ENCODE measurements at places on chromosomes 6 and 20.

GRCh38 chr6:38997128-38997761, 51.3 kb upstream of the GLP1R start:
- no peak for DNase-seq

DNA sequence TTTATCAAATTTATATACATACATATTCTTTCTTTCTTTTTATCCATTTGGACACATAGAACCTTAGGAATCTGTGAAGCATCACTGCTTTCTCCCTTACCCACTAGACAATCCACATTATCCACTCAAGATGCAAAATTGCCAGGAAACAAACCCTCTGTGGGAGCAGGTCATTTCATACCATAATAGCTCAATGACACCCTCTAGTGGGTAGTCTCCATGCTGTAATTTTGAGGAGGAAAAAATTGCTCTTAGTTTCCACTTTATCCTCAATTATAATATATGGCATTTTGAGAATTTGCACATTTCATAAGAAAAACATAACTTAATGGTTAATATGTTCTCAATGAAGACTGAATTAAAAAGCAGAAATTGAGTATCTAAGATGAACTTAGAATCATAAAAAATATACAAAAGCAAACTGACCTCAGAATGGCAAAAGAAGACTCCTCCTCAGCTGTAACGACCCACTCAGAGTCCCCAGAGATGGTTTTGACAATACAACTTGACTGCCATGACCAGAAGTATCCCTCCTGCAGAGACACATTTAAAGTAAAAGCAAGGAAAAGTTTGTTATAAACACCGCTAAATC, 164.1 kb downstream of the FRK start:
- no peak for DNase-seq

DNA sequence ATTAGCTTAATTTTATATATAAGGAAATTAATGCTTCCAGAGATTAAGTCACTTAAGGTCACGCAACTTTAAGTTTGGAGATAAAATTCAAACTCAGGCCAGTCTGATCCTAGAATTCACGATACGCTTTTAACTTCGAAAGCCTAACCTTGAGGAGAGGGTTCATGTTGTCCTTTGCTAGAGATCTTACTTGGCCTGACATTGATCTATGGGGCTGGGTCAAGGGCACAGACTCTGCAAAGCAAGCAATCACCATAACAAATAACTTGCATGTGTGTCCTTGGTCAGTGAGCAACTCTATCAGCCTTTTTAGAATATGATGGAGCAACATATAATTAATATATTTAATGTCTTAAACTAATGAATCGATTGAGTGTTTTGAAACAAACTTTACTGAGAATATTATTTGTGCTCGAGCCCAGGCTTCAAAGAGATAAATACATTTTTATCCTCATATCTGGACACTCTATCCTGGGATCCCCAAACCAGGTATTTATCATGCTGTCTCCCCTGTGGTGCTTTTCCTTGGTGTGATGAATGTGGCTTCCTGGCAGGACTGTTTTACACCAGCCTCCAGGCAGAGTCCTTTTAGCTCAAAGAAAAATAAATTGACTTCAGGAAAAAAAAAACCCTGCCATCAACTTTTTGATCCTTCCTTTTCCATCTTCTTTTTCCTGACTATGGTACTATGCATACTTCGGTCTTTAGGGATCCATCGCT, 29.1 kb downstream of the RPS12 start:
- no peak for DNase-seq

DNA sequence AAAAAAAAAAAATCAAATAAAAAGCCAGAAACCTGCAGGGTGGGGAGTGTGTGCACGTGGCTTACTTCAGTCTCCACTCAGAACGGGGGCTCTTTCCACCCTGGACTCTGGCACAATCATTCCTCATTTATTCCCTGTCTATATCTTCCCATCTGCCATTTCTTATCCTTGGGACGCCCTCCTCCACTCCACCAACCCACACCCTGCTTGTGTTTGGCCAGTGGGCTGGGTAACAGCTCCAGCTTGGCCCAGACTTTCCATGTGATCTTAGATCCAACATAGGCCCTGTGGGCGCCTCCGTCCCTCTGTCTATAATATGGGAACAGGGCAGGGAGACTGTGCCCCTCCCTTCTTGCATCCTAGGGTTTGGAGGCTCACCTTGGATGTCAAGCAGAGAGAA, 68.1 kb downstream of the CD40 start:
- no peak for DNase-seq

DNA sequence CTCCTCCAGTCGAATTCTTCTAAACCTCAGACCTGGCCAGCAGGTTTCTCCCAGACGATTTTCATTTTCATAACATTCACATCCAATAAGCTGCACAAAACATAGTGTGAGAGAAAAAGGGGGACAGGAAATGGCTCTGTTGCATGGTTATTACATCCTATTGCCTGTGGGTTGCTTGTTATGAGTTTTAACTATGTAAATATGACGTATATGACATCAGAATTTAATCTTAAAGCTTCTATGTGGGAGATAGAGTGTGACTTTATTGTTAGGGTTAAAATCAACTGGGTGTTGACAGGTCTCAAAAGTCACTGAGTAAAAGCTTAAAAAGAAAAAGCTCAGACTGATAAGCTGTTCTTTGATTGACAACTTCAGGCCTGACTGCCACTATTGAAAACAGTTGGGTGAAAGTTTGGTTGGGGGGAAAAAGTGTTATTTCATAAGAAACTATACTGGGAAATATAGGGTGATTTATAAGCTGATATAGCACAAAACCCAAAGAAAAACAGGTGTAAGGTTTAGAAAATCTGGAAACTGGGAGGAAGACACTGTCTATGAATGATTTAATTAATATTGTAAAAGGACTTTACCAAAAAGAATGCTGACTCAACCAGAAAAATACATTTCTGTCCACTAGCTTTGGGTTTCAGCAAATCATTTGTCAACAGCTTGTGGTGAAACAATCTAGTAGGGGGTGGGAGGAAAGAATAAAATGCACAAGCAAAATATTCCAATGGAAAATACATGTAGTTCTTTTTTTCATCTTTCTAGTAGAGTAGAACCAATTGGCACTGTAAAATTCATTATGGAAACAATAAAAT, 134.1 kb upstream of the CEP162 start:
- no peak for DNase-seq

- no peak for DNase-seq
Observed at GRCh38 chr20:50883856-50884255, 47.4 kb downstream of the ADNP start.
